ENCODE measurements at places on chromosomes 11 and 22. TPM values are rescaled to one million over a fixed set of nuclear protein-coding genes. Genes with fewer than 3 reads are reported as not detected.

Gene MPPED2
- total RNA-seq, result 4.4 TPM

Gene APOA5
- not detected for total RNA-seq

GRCh38 chr11:17778956-17779860 is 44.6 kb downstream of the KCNC1 start:
- DNase-seq, result no peak

Gene TNNT3
- total RNA-seq, result 20.4 TPM

Gene SAA1
- 60.4 TPM for total RNA-seq

Gene GGTLC3
- not detected for total RNA-seq

- no peak for DNase-seq
These were observed 34.7 kb downstream of the CCDC83 start for GRCh38 chr11:85889676-85890579.

Gene NPAS4
- not detected for total RNA-seq
